Activated T-helper 2 cell treated with anti-CD3 and anti-CD28 coated beads, Interferon-gamma antibody, Interleukin-2, Interleukin-4, amounts not matched to agents 10 μg/mL and 5 μg/mL and 100 μg/mL, durations not matched to agents 14 hours and 24 hours and 36 hours (primary cell): ENCODE measurements at places on chromosomes 1 and 21.

- DNase-seq, result no peak
Observed at GRCh38 chr1:77399250-77400086, 117.6 kb downstream of the AK5 start.

- no peak for DNase-seq
Observed at GRCh38 chr1:76083189-76083588, 8.6 kb downstream of the ST6GALNAC3 start.

- DNase-seq, result no peak
Observed at GRCh38 chr1:1090424-1091343, 16.6 kb upstream of the RNF223 start.

DNA sequence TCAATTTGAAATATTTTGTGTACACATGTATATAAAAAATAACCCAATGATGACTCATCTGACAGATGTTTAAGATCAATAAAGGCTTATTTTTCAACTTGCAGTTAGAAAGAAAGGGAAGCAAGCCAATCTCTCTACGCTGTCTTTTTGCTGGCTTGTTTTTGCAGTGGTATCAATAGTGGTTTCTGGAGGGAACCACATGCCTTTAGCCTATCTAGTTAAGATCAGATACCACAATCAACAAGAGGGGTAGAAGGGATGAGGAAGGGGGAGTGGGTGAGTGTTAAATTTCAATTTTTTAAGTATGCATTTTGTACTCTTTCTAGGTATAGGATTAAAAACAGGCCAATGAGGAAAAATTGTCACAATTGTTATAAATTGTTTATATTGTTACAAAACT lies 276.2 kb downstream of the KCNH1 start:
- DNase-seq, result no peak

DNA sequence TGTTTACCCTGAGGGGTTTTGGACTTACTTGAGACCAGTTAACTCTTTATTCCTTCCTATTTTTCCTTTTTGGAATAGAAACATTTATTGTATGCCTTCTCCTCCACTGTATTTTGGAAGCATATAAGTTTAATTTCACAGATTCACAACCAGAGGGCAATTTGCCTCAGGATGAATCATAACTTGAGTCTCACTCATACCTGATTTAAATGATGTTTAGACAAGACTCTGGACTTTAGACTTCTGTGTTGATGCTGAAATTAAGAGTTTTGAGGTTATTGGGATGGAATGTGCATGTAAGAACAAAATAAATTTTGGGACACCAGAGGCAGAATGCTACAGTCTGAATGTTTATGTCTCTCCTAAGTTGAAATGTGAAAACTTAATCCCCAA lies 7.1 kb upstream of the ADAM30 start:
- DNase-seq, result no peak

DNA sequence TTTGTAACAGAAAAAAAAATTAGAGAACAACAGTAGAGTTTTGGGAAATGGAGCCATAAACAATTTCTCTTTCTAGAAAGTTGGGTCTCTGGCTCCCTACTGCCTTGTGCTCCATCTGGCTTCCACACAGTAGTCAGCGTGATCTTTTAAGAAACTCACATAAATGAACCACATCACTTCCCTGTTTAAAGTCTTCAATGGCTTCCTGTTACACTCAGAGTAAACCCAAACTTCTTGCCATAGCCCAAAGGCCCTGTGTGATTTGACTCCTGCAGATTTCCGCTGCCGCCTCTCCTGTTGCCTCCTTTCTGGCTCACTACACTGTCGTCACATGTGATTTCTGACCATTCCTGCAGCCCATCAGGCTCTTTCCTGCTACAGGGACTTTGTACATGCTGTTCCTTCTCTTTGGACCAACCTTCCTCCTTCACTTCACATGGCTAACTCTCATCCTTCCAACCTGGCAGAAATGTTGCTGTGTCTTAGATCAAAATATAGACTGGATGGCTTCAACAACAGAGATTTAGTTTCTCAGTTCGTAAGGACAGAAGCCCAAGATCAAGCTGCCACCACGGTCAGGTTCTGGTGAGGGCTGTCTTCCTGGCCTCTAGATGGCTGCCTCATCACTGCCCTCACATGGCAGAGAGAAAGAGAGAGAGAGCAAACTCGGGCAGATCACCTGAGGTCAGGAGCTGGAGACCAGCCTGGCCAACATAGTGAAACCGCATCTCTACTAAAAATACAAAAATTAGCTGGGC lies 34.0 kb downstream of the OPRD1 start:
- no peak for DNase-seq

DNA sequence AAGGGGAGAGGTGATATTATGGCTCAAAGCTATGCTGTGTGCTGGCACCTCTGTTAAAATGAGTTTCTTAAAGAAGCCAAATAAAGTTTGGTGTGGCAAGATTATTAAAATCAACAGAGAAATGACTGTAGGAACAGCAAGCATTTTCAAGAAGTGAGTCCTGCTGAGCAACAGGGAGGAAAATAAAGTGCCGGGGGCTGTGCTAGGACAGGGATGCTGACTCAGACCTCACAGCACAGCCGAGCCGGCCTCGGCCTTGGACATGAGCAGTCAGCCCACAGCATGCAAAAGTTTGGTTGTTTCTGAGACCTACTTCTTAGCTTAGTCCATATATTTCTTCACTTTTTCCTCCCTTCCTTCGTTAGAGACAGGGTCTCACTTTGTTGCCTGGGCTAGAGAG lies 19.2 kb downstream of the CNIH3 start:
- no peak for DNase-seq

GRCh38 chr21:42630626-42631025 lies 22.8 kb upstream of the PDE9A start:
- no peak for DNase-seq

DNA sequence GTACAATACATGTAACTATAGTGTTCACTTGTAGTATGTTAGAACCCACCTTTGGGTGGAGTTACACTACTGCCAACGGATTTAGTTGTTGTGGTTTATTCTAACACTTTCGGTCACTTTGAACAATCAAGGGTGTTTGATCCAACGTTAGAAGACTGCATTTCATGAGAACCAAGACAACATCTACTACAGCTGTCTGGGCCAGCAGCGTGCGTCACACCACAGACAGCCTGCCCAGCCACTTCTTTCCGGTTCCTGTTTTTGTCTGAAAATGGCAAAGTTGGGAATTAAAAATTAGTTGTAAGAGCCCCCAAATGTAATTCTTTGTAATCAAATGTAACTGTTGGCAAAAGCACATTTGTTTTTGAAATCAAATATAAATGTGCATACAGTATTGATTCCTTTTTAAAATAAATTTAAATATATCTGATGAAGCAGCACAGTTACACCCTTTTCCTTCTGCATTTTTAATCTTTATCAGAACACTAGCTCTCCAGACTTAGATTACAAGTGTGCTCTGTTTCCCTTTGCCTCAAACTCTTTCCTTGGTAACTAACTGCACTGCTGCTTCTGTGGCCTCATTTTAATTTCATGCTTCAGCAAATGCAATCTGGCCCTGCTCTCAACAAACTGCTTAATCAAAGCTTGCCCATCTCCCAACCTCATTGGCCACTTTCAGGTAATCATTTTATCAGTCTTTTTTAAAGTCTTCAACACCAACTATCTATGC lies 86.6 kb upstream of the DPH5 start:
- DNase-seq, result peak; percentile 68

DNA sequence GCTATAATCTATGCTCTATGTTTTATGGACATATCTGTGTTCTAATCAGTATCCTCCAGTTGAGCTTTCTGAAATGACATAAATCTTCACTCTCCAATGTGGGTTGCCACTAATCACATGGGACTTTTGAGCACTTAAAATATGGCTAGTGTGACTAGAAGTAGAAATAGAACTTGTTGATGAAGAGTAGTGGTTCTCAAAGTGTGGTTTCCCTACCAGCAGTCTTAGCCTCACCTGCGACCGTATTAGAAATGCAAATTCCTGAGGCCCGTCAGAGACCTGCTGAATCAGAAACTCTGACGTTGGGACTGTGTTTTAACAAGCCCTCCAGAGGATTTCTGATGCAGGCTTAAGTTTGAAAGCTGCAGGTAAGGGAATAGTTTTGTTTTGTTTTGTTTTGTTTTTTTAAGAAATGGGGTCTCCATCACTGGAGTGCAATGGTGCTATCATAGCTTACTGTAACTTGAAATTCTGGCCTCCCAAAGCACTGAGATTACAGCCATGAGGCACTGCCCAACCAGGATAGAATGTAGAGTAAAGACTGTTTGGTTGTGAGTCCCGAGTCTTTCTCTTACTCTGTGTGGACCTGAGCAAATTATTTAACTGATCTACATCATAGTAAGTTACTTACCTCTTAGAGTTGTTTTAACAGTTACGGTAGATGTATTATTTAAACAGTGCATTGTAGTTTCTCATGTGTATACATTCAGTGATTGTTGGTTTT lies 21.7 kb downstream of the GLRX2 start:
- DNase-seq, result no peak

DNA sequence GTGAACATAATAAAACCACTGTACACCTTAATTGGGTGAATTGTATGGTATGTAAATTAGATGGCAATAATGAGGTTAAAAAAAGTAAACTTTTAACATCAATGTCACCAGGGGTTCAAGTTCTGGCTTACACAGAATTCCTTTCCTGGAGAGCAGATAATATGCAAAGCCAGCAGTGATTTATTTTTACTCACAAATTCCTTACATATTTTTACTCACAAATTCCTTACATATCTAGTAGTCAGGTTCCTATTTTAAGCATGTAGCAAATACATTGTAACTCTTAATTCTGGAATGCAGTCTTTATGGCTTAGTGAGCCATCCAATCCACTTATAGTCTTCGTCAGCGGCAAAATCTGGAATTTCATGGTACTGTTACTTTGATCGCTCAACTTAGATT lies 1.3 kb upstream of the UBE4B start:
- no peak for DNase-seq

DNA sequence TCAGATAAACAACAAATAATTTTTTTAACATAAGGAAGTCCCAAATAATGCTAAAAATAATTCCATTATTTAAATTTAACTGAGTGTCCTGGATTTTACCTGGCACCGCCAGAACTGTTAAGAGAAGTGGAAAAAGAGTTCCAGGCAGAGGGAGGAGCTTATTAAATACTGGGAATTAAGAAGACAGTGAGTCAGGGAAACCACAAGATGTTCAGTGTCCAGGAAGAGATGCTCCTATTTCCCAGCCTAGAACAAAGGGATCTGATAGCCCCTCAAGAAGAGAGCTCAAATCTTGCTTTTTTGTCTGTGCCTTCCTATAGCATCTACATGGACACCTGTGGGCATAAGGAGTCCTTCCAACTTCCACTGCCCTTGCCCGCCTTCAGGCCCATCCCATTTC lies 85.9 kb downstream of the PGM1 start:
- no peak for DNase-seq

DNA sequence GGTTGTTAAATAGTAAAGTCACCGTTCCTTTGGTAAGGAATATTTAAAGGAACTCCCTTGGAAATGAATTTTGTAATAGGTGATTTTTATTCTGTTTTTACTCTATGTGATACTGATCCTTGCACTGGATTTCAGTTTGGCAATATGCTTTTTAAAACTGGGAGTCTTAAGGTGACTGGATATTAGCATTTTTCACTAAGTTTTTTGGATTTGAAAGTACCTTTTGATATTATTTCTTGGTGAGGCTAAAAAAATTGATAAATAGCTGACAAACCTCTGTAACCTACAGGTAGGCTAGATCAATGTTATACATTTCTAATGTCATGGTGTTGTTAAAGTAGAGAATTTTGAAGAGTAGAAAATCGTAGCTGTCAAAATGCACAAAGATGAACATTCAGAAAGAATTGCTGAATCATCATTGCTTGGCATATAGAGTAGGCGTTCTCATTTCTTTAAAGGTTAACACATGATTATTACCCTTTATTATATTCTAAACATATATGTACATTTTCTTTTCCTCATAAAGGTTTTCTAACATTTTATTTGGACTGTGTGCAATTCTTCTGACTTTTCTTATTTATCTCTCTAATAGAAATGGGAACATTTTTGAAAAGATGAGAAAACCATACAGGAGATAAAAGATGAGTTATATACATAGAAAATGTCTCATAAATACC lies 1.5 kb upstream of the DNAJB4 start:
- DNase-seq, result no peak

DNA sequence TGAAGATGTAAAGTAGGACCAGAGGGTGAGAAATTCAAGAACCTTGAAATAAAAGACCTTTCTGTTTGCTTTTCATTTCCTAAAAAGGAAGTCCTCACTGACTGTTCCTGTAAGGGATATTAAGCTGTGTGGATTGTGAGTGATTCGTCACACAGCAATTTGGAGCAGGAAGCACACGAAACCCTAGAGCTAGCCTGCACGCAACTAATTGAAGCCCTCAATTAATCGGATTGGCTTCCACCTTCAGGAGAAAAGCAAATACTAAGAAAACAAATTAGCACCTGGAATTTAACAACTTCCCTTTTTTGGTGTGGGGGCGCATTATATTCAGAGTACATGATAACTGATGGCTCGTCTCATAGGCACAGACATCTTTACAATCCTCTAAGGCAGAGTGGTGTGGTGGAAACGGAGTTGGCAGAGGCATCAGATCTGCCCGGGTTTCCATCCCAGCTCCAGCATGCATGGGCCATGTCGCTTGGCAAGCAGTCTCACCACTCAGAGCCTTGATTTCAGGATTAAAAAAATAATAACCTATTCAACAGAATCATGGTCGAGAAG lies 95.2 kb downstream of the KCNJ15 start:
- DNase-seq, result no peak

DNA sequence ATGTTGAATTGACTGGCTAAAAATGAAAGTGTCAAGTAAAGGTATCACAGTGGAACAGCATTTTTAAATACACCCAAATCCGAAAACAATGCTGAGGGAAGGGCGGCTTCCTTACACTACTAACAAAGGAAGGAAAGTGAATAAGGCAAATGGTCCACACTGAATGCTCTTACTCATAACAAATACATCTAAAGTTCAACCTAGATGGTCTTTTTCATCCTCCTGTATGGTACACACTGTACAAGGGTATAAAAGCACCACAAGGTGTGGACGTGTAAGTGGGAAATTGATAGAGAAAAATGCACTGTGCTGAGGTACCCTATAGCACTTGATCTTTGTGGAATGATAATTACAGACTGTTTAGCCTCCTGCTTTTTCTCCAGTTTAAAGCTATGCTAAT lies 7.1 kb upstream of the PALMD start:
- DNase-seq, result no peak

DNA sequence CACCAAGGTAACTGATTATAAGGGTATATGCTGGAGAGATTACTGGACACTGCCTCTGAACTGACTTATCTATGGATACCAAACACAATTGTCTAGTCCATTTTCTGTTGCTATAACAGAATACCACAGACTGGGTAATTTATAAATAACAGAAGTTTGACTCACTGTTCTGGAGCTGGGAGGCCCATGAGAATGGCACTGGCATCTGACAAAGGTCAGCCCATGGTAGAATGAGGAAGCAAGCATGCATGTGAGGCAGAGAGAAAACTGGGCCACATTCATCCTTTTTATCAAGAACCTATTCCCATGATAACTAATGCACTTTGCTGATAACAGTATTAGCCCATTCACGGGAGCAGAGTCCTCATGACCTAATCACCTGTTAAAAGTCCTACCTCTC lies 37.4 kb downstream of the FCER1A start:
- DNase-seq, result no peak

GRCh38 chr1:217139513-217139912 lies 416.3 kb upstream of the ESRRG start:
- DNase-seq, result no peak
